ENCODE measurements at places on chromosomes 3 and 15.
A peak's percentile ranks its signal among the peaks of the same experiment; 100 is the strongest.

GRCh38 chr3:108208831-108209230, 13.4 kb downstream of the IFT57 start:
- no peak for DNase-seq

DNA sequence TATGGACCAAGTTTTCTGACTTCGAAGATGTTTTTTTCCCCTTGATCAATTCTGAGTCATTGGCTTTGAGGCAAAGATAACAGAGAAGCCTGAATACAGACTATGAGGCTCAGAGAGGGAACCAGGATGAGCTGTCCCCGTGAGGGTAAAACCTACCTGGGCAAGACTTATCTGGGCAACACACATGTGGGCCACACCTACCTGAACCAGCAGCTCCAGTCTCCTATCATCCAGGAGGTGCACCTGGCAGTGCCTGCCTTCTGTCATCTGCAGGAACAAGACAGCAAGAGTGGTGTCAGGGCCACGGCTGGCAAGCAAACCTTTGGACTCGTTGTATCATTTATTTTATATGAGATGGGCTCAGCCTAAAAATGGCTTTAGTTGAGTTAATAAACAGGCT, 72.6 kb downstream of the FRMD4B start:
- no peak for DNase-seq

- DNase-seq: peak; percentile 89
These were observed 59.6 kb downstream of the ESYT3 start for GRCh38 chr3:138493804-138494606.

- DNase-seq: no peak
These were observed 12.8 kb upstream of the MTMR10 start for GRCh38 chr15:31004220-31004733.

- no peak for DNase-seq
These were observed 123.9 kb downstream of the LRRK1 start for GRCh38 chr15:101043011-101043410.

DNA sequence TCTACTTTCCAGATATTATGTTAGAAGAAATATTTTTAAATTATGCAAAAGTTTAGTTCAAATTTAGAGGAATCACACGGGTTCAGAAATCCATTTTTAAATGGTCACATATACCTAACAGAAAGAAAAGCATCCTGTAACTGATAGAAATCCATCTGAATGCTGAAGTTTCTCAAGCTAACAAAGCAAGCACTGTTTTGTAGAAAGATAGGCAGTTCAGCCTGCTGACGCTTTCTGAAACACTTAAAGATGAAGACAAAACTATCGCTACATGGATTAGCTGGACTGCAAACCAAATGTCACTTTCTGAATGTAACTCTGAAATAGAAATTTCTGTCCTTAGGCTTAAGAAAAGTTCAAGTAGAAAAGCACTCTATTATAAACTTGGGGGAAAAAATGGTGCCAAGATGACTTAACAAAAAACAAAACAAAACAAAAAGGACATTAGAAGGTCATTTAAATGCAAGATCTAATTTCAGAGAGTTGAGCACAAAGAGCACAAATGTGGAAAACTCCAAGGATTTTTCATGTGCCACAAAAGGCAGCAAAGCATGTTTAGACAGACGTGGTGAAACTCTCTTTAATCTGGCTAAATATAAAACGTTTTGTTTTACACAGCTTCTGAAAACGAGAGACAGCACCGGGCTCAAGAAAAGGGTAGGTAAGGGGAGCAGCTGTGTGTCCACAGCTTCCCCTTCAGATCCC, 1.2 kb downstream of the PLOD2 start:
- peak; percentile 17 for DNase-seq

- no peak for DNase-seq
These were observed 17.5 kb downstream of the ANKRD63 start for GRCh38 chr15:40265355-40265754.

- peak; percentile 72 for DNase-seq
These were observed 3.8 kb upstream of the KIF23 start for GRCh38 chr15:69410248-69410874.

DNA sequence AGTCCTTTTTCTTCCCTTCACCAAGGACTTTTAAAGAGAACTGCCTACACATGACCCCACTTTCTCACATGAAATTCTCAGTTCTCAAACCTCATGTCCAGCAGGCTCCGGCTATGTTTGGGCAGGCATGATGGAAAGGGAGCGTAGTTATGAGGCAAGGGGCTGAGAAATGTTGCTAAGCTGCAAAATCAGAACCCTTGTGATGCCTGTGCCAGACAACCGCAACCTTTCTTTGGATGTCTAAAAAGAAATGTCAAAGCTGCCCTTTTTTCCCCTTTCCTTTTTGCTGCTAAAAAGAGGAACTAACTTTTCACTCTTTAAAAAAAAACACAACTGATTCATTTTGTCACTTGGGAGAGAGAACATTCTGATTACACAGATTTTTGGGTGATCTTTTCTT, 19.2 kb downstream of the GNB4 start:
- DNase-seq: no peak

DNA sequence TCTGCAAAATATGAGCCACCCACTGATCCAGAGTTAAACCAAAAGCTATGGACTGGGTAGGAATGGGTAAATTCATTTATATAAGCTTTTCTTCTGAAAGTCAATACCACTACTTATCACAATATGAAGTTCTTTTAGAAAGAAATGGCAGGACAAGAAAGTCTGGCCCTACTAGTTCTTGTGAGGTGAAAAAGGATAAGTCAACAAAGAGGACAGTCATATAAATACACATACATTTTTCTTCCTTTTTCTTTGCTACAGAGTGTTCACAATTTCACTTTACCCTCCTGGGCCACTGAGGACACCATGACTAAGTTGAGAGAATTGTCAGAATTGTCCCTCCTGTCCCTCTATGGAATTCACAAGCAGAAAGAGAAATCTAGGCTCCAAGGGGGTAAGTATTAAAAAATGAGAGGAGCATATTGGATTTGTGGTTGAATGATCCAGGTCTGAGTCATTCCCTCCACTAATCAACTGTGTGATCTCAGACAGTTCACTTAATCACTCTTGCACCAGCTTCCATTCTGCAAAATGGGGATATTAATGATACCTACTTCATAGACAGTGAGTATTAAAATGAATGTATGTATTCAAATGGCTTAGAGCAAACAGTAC, 27.6 kb downstream of the ACP3 start:
- DNase-seq: peak; percentile 42

- DNase-seq: no peak
These were observed 30.4 kb downstream of the PSTPIP1 start for GRCh38 chr15:77025083-77025901.

GRCh38 chr3:104190681-104191080, 1176.0 kb upstream of the ALCAM start:
- DNase-seq: no peak

GRCh38 chr15:55681631-55682030, 61.3 kb downstream of the PRTG start:
- DNase-seq: no peak

DNA sequence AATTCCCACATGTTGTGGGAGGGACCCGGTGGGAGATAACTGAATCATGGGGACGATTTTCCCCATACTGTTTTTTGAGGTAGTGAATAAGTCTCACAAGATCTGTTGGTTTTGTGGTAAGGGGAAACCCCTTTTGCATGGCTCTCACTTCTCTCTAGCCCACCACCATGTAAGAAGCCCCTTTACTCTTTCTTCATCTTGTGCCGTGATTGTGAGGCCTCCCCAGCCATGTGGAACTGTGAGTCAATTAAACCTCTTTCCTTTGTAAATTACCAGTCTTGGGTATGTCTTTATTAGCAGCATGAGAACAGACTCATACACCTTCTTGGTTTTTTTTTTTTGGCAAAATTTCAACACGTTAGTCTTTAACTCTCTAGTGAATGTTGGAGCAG, 18.1 kb downstream of the ARL8B start:
- no peak for DNase-seq

DNA sequence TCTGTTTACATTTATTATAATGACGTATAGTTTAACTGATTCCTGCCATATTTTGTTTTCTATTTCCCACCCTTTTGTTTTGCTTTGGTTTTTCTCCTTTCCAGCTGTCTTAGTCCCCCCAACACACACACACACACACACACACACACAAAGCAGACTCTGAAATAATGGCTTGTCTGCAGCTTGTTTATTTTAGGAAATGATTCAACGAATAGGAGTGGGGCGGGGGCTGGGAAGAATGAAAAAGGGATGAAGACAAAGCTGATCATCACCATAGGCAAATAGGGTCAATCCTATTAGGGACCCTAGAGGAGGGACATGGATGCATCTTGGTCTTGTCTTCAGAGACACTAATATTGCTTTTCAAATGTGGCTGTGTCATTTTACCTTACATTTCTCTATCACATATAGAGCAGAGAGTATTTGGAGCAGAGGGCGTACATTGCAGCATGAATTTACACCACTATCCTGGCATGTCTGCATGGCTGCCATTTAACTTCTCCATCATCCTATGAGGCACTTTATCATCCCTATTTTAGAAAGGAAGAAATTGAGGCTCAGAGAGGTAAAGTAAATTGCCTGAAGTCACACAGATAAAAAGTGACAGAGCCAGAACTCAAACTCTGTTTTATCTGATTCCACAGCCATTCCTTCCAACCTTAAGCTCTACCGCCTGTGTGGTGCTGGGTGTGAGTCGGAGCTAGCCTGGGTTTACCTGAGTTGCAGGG, 147.2 kb upstream of the TPM1 start:
- DNase-seq: peak; percentile 85

GRCh38 chr15:55003965-55004873, 192.5 kb downstream of the RSL24D1 start:
- DNase-seq: no peak

GRCh38 chr3:41715376-41715775, 246.5 kb downstream of the ULK4 start:
- DNase-seq: no peak

- no peak for DNase-seq
These were observed 122.5 kb downstream of the FOXB1 start for GRCh38 chr15:60126661-60127060.

DNA sequence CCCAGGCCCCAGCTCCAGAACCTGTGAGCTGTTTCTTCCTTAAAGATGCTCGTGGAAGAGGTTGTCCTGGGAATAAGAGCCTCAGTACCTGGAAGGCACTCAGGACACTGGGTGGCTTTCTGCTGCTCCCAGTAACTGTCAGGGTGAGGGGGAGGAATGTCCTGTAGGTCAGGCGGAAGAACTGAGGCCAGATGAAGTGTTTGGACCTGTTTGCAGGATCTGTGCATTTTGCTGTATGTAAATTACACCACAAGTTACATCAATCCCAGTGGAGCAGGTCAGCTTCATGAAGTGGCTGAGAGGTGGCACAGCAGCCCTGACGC, 27.1 kb downstream of the HDAC11 start:
- peak; percentile 35 for DNase-seq

DNA sequence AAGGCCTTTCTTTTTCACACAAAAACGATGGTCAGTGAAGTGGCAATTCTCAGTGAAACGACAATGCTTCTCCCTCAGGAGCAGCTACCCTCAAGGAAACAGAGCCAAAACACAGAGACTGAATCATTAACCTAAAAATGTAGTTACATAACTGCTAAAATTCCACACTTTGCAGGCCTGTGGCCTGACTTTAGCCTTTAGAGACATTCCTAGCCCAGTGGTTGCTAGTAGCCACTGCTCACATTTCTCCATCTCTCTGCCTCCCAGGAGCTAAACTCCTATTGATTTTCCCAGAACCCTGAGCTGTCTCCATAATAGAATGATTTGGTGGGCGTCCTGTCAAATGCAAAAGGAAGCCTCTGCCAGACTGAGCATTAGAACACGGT, 630.1 kb upstream of the KCNMB2 start:
- peak; percentile 78 for DNase-seq

DNA sequence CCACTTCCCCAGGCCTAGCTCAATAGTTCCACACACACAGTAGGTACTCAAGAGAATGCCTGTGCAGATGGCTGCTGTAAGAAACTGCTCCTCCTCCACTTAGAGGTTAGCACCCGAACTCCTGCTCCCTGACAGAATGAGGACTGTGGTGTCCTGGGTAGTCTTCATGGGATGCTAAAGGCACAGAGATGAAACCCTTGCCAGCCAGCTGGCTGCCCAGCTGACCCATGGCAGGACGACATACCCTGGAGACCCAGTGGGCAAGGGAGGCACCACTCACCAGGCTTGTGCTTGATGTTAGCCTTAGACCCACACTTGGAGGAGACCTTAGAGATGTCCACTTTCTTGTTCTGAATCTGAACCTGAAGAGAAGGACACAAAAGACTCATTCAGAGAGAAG, 54.2 kb downstream of the DHX30 start:
- no peak for DNase-seq

DNA sequence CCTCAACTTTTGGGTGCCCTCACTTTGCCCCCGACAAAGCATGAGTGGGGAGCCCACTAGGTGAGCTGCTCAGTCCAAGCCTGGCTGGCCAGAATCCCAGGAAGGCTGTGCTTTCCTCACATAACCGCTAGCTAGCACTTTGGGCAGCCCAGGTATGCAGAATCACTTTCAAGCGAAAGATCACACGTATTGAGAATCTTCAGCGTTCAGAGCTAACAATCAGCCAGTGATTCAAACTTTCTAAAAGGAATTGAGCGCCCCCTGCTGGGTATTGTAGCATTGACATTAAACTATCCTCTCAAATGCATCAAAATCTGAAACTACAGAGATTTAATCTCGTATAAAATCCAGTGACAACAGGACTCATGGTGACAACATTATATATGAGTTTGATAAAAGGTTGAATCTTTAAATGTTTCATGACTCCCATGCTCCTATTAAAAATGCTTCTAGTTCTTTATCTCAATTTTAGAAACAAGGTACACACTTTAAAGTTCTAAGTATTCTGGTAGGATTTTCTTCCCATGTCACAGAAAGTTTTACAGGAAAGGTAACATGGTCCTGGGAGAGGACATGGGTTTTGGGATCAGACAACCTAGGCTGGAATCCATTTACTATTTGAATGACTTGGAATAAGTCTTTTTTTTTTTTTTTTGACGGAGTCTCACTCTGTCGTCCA, 11.8 kb downstream of the ANAPC13 start:
- DNase-seq: peak; percentile 90

DNA sequence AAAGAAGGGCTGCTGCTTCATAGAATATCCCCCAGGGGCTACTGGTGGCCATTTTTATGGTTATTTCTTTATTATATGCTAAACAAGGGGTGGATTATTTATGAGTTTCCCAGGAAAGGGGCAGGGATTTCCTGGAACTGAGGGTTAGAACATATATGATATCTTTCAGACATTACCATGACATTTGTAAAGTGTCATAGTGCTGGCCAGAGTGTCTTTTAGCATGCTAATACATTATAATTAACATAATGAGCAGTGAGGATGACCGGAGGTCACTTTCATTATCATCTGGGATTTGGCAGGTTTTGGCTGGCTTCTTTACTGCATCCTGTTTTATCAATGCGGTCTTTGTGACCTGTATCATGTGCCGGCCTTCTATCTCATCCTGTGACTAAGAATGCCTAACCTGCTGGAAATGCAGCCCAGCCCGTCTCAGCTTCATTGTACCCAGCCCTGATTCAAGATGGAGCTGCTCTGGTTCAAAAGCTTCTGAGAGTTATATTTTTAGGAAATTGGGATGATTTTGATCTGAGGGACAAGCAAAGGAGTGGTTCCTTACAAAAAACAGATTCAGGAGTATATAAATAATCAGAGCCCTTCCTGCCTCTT, 9.1 kb upstream of the ZBTB20 start:
- no peak for DNase-seq

GRCh38 chr15:36737430-36737891, 158.0 kb downstream of the CDIN1 start:
- peak; percentile 79 for DNase-seq
